ENCODE measurements at places on chromosomes 12 and 14.

GRCh38 chr12:26717757-26718156, 115.2 kb downstream of the ITPR2 start:
- DNase-seq: no peak

DNA sequence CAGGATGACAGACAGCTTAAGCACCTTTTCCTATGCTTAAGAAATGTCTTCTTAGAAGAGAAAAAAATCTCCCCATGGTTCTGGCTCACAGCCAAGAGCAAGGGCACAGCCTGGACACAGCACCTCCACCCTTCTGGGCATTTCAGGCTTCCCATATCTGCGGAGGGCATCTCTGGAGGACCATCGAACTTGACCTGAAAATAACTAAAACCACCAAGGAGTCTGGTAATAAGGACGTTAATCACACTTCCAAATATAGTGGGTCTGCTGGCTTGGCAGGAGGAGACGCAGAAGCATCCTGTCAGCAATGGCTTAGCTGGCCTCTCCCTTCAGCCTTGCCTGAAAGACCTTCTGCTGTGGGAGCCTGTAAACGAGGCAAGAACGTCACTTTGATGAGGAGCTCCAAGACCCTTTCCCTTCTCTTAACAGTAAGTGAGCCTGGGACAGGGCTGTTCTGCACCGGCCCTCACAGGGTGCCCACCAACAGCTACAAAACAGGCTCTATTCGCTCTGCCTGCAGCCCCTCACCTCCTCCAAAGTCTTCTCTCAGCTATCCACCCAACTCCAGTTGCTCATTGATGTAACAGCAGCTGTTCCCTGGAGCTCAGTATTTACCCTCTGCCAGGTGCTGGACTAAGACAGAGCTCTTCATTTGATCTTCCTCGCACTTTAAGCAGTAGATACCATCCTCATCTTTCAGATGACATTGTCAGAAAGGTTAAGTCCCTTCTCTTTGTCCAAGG, 13.2 kb downstream of the SETD3 start:
- no peak for DNase-seq

DNA sequence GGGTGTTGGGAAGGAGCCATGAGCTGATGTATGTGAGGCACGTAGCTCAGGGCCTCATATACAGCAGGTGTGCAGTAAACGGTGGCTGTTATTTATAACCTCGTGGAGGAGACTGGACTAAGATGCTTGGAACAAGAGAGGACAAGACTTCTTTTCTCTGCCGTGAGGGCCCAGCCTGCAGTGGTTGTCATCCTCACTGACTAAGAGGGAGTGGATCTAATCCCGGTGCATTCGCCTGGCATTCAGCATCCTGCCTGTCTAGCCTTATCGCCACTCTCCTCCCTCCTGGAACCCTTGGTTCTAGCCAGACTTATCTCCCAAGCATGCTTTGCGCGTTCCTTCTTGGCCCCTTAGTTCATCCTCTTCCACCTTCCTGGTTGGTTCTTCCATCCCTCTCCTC, 3.9 kb downstream of the TSPAN9 start:
- DNase-seq: no peak

DNA sequence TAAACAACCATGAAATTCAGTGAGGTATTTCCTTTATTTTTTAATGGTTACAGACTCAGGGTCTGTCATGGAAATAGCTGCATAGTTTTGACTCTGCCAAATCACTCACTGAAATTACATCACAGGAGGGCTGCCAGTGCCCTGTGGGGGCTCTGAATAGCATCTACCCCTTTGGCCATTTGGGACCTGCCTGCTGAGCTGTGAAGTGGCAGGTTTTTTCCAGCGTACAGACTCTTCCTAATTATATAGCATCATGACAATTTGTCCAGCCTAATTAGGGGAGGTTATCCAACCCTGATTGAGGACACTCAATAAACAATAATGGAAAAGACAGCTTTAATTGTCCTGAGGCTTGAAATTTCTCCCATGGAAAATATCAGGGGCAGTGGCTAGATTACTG, 1.8 kb upstream of the COCH start:
- no peak for DNase-seq

- DNase-seq: peak; percentile 36
These were observed 45.5 kb downstream of the EML1 start for GRCh38 chr14:99838639-99839134.

- no peak for DNase-seq
These were observed 196.5 kb upstream of the FRMD6 start for GRCh38 chr14:51455041-51455835.

GRCh38 chr12:28237423-28237822, 47.2 kb downstream of the CCDC91 start:
- no peak for DNase-seq

- DNase-seq: peak; percentile 69
These were observed 2.3 kb upstream of the CEBPE start for GRCh38 chr14:23121361-23121771.

DNA sequence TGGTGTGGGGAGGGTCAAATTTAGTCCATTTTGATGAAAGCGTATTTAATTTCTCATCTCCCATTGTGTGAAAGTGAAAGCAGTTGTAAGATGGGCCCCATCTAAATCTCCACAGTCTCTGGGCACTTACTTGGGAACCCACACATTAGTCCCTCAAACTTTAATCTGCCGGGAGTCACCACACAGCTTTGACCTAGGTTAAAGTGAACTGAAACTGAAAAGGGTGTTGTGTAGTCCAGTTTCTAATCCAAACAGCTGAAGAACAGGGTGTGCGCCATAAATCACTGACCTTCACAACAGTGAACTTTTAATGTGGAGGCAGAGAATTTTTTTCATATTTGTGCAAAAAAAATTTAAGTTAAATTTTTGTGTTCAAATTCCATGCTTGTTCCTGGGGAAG, 48.4 kb upstream of the PTPRO start:
- DNase-seq: no peak

DNA sequence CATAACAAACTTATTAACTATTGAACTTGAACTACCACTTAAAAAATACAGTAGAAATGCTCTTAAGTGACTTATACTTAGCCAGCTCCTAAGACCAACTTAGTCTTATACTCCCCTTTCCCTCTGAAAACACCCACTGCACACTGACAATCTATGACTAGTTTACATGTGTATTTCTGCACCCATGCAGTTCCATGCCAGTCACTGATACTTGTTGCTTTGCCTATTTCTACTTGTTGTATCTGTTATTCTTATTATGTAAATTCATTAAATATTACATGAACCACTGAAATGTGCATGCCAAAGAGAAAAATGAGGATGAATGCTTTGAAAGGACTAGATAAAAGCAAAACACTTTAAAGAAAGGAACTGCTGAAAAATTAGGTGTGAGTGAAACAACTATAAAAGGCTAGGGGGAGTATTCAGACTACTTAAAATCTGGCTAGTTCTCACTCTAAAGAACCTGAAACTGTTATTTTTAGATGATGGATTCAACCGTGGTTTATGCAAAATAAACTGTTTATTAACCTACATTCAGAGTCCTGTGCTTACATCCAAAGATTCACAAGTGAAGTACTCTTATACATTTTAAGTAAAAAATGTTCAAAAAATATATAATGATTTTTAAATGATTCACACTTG, 74.7 kb downstream of the RPS6KA5 start:
- DNase-seq: no peak

- DNase-seq: peak; percentile 65
These were observed 180.8 kb downstream of the C12orf50 start for GRCh38 chr12:87848248-87848868.

DNA sequence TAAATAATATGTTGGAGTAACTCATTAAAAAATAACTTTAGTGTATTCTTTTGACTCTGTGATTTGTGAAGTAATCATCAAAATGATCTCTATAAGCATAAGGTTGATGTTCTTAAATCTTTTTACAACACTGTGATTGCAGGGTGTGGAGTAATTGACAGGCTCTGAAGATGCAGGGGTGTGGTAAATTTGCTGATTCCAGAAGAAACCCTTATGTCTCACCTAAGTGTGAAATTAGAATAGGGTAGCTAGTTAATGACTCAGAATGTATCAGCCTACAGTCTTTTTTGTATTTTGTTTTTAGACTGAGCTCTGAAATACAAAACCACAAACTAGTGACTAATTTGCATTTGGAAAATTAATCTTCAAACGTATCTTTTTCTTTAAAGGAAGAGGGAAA, 5.9 kb downstream of the PRPF39 start:
- DNase-seq: no peak

DNA sequence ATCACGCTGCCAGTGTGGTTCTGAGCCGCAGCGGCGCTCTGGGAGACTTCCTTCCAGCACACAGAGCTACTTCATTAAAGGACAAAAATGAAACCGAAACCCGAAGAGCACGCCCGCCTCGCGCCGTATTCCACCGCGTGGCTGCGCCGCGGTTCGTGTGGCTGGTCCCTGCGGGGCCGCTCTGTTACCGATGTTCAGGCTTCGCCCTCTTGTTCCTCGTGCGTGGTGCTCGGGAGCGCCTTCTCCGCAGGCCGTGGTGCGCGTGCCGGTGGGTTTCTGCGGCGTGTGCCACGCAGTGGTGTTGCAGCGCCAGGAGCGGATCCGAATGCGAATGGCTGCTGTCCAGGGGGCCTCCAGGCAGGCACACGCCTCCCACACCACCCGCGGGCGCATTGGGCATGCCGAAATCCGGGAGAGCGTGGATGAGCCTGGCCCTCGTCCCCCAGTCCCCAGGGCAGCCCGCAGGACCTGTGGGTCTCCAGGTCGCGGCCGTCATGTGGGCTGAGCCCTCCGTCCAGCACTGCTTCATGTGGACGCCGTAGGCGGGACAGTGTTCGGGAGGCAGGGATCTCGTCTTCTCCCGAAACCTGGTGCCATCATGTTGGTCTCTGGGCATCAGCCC, 91.2 kb downstream of the ADGRD1 start:
- no peak for DNase-seq

- DNase-seq: no peak
These were observed 8.6 kb downstream of the EVL start for GRCh38 chr14:100073576-100074430.

DNA sequence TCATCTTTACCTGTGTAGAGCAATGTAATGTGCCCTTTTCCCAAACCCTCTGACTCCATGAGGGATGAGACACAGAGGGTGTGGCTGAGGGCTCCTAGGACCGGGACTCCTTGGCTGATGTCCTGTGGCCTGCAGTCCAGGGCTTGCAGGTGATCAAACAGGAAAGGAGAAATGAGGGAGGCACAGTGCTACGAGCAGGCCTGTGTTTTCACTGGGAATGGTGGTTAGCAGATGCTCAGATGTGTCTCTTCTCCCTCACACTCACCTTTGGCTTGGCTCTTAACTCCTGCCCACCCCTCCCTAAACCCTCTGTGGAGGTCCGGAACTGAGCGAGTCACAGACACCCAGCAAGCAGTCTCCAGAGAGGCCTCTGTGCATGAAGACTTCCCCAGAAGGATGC, 254.4 kb downstream of the DAD1 start:
- no peak for DNase-seq

DNA sequence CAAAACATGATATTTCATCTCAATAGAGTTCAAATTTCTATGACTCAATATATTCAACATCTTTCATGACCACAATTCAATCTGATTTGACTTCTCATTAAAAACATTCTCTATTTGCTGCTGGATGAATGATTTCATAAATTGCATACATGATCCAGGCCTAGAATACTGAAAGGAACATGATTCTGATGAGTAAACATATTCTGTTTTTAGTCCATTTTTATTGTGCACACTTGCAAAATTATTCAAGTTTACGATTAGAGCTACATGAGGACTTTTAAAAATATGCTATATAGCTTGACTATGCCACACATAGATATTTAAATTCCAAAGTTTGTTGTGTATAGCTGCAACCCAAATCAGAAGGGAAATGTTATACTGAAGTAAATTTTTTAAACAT, 273.8 kb upstream of the GRIP1 start:
- DNase-seq: no peak

GRCh38 chr14:53304726-53305381, 151.7 kb upstream of the DDHD1 start:
- DNase-seq: peak; percentile 33

DNA sequence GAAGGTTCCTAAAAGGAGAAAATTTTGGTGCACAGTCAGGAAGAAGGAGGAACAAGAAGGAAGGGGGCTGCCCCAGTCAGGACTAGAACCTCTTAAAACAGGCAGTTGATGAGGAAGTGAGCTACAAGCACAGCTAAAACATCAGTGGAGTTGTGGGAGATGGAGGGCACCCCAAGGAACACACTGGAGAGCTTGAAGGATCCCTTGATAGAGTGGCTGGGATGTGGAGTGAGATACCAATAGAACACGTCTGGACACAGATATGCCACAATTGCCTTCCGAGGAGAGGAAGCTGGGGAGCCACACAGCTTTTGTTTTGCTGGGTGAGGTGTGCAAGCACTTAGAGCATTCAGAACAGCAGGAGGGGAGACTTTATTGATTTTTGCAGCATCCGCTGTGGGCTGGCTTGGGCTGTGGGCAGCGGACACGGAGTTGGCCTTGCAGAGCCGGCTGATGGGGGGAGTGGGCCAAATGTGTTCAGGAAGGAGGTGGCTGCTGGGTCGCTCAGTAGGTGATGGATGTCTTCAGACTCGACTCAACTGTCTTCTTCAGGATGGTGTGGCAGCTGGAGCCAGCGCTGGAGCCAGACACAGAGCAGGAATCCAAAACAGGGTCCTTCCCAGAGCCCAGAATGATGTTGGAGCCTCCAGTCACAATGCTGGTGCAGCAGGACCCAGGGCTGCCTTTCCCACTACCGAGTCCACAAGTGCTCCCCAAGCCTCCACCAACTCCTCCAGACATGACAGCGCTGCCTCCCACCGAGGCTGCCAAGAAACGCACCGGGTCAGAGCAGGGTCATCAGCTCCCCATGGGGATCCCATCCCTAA, 4.7 kb upstream of the KRT79 start:
- no peak for DNase-seq

DNA sequence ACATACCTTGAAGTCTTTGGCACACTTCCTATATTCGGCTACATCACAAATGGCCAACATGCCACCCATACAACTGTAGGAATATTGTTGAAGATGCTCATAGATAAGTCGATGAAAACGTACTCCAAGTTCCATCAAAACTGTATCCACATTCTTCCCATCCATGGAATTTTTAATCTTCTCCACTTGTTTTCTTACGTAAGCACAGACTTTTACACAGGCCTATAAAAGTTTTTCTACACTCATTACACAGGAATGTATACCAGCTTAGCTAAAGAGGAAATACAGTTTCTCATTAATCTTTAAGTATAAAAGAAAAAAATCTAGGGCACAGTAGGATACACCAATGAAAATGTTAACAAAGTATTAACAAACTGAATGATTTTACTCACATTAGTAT, 59.1 kb downstream of the EXOC5 start:
- DNase-seq: peak; percentile 54

DNA sequence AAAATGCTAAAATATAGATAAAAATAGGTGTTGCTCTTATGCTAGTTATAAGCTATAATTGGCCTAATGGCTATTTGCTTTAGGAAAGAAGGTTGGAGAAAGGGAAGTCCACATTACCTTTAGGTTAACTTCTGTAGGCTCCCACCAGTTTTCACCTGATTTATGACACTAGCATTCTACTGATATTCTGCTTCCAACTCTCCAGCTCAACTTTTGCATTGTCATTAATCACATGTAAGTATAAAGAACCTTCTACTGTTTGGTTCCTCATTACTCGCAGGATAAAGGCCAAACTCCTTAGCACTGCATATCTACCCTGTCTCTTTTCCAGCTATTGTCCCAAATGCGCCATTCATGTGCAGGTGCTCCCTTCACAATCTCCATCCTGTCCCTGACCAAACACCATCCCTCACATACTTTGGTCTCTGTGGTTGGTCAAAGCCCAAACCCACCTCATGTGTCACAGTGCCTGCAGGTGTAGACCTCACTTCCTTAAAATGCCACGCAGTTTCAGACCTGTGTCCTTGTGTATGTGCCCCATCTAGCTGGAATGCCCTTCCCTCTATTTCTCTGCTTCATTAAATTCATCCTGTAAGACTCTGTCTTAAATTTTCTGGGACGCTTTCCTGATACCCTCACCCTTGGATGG, 3.3 kb downstream of the DDHD1 start:
- DNase-seq: no peak

All from mesenchymal stem cell (in vitro differentiated cells and primary cell).